ENCODE measurements at places on chromosomes 13 and 19. TPM values are rescaled to one million over a fixed set of nuclear protein-coding genes. Genes with fewer than 3 reads are reported as not detected.

- no peak for DNase-seq
Observed at GRCh38 chr19:55443045-55443823, at the start of gene SHISA7. SHISA7 (minus strand) TSS chr19:55443300; CDS start chr19:55442863, 437 bp downstream.

- DNase-seq = no peak
Observed at GRCh38 chr19:15253061-15253460, 20.8 kb upstream of the EPHX3 start.

- no peak for DNase-seq
Observed at GRCh38 chr13:23512762-23513395, 57.3 kb upstream of the TNFRSF19 start.

Gene SAFB2
- 39.9 TPM for total RNA-seq
